ENCODE measurements at places on chromosomes 3 and 15.

DNA sequence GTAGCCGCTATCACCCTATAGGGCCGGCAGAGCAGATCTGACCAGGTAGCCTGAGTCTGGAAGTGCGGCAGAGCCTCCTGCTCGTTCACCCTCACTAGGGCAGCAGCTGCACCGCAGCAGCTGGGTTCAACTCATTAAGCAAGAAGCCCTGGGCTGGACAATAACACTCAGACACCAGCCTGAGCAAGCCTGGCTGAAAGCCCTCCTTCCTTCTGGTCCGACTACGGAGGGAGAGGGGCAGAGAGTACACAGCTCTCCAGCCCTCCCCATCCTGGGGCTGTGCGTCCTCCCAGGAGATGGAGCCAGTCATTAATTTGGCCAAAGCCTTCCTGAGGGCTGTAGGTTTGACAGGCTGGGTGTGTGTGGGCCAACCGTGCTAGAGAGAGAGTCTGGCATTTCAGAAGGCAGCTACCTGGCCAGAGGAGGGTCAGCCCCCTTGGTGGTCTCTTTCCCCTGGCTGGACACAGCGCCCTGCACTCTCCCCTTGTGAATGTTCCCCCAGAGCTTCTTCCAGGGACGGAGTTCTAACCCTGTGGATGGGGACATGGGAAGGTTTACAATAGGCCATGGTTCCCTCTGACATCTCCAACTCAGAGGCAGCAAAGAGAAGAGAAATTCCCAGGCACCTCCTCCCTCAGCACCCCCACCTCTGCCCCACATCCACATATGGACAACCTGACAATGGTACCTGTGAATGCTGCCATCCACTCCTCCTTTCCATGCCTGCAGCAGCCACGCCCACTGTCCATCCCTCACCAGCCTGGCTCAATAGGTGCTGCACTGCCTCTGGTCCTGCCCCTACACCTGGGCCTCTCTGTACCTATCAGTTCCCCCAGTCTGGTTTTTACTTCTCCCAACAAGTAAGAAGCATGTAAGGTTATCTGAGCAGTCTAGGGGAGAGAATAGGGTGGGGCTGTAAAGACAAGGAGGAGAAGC is 6.5 kb downstream of the CHRNB4 start:
- no peak for DNase-seq

GRCh38 chr3:34842706-34843480 is 796.4 kb upstream of the ARPP21 start:
- DNase-seq: no peak

- DNase-seq: no peak
Observed at GRCh38 chr15:88729581-88729980, 73.7 kb upstream of the ACAN start.

DNA sequence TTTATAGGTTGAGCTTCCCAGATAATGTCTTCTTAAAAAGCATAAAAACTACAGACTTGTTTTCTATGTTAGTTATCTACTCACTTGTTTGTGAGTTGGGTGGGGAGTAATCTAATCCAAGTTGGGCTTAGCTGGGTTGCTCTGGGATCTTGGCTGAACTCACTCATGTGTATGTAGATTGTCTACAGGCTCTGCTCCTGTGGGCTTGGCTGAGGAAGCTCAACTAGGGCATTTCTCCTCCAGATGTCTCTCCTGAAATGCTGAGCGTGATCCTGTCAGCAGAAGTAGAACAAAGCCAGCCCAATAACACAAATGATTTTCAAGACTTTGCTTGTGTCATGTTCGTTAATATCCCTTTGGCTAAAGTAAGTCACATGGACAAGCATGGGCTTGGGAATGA is 17.3 kb downstream of the KCNH8 start:
- no peak for DNase-seq

DNA sequence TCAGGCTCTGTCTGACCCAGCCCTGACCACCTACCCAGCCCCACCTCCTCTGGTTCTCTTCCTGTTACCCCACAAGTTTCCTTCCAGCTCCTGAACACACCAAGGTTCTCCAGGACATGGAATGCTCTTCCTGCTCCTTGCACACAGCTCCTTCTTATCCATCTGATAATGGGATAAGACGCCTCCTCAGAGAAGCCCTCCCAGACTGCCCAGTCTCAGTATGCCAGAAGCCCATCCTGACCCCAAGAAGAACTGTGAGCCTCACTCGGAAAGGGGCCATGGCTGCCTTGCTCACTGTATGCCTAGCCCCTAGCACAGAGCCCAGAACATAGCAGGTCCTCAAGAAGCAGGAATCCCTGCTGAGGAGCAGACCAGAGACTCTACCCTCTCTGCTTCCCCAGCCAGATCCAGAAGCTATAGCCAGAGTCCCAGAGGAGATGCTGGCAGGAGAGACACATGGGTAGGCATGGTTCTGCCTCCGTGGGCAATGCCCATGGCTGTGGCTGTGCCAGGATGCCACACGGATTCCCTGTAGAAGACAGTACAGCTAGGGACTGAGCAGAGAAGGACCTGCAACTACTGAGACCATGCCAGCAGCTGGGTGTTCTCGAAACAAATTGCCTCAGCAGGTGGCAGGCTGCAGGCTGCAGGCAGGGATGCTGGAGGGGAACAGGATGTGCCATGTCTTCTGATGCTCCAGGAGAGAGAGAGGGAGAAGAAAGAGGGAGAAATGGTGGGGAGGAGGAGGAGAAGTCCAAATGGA is 74.0 kb upstream of the LINGO1 start:
- DNase-seq: no peak

DNA sequence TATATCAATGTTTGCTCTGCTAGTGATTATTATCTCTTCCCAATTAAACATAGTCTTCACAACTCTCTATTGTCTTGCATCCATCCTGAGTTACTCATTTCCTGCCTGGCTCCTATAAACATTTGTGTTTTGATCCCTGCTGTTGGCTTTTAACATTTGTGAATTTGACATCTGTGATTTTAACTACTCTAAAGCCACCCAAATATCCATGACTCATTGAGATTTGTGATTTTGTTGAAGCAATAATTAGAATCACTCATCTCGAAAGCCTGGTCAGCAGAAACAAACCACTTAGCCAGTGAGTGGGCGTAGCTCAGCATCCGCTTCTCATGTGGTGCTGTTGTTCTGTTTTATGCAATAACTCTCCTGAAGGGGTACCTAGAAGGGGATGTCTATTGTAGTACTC is 174.3 kb upstream of the ZBTB20 start:
- DNase-seq: no peak

- no peak for DNase-seq
Observed at GRCh38 chr3:157174290-157174648, 14.3 kb upstream of the CCNL1 start.

DNA sequence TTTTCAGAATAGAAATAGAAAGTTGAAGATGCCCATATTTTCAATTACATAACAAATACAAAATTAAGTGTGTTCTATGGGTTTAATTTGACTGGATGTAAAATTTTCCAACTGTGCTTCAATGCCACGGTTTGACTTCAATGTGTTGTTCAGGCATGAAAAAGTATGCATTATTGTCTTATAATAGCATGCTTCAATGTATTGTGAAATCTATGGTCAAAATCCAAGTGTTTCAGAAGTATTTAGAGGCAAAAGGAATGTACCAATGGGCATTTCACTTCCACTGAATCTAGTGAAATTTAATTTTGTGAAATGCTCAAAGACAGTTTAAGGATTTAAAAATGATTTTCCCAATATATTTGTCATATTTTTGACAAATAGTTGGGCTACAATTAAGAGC is 16.0 kb downstream of the NEK10 start:
- DNase-seq: no peak

- DNase-seq: no peak
Observed at GRCh38 chr3:97742036-97742435, 22.5 kb upstream of the ARL6 start.

Measured in stimulated activated CD8-positive, alpha-beta memory T cell treated with anti-CD3 and anti-CD28 coated beads, Interleukin-4, amount 100 ng/mL, for 48 hours (primary cell).